ENCODE measurements at places on chromosomes 5 and 9.
A peak's percentile ranks its signal among the peaks of the same experiment; 100 is the strongest.

GRCh38 chr5:112822456-112822855 is 38.6 kb upstream of the SRP19 start:
- DNase-seq: no peak

GRCh38 chr5:56465769-56466135 is 232.6 kb upstream of the ANKRD55 start:
- DNase-seq: no peak

GRCh38 chr9:121268598-121268850 is 562 bp downstream of the GSN start:
- no peak for DNase-seq

- DNase-seq: no peak
Measured at GRCh38 chr5:178322736-178323540, 90.3 kb upstream of the PHYKPL start.

GRCh38 chr5:181120761-181121160 is 10.2 kb downstream of the OR2V1 start:
- peak; percentile 37 for DNase-seq

Measured in Caki2 (cell line).